GM12891 (cell line): ENCODE measurements at places on chromosomes 6 and 20.

DNA sequence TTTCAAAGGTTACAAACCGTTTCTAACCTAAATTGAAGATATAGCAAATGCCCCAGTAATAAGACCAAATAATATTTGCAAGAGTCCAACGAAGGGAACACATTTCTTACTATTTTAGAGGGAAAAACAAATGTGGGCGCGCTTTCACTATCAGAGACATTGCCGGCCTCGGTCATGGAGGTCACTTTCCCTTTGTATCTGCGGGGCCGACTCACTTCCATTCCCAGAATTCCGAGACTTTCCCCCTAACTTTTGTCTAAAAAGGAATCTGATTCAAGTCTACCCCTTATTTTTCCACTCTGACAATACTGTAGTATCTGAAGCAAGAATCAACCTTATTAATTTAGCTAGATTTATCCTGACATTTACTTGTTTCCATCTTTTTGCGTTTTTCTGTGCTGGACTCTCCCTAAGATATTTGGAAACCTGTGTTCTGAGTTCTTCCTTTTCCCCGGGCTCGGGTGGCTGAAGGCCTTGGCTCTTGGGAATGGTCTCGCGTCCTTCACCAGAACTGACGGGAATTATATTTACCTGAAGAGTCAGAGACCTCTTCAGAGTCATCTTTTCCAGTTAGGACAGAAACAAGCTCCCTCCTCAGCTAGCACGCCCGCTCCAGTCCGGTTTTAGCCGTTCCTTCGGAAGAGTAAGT is 71.8 kb upstream of the ZNF184 start:
- no peak for DNase-seq

- DNase-seq: no peak
Observed at GRCh38 chr20:4256874-4257273, 241.5 kb upstream of the RNF24 start.

- no peak for DNase-seq
Observed at GRCh38 chr6:137487181-137487868, 6.9 kb downstream of the OLIG3 start.

DNA sequence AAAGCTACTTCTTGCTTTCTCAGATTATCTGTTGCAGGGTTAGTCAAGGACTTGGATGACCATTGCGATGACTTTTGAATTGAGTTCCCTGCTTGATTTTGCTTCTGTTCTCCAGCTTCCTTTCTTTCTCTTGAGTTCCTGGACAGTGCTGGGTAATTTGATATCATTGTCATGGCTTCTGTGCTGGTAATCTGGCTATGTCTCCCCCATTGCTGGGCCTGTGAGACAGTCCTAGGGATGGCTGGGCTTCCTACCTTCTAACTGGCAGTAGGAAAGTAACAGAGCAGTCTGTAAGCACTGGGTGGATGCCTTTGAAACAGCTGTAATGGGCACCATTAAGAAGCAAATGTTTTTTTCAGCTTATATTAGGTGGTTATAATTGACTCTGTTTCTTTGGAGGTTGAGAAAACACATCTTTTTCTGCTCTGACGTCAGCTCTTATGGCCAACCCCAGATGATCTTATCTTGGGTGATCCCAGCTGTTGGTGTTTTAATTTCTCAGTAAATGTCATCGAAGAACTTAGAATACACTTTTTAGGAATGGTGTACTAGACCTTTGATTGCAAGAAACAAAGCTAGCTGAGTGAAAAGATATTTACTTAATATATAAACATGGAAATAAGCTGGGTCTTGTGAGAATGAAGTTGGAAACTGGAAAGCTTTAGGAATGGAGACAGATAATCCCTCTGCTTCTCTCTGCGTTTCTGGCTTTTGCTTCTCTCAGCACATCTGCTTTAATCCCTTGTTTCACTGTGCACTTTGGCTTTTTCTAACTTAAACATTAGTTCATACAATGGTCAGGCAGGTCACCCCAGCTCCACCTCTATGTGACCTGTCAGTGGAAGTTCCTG is 195.0 kb upstream of the MAN1A1 start:
- no peak for DNase-seq

DNA sequence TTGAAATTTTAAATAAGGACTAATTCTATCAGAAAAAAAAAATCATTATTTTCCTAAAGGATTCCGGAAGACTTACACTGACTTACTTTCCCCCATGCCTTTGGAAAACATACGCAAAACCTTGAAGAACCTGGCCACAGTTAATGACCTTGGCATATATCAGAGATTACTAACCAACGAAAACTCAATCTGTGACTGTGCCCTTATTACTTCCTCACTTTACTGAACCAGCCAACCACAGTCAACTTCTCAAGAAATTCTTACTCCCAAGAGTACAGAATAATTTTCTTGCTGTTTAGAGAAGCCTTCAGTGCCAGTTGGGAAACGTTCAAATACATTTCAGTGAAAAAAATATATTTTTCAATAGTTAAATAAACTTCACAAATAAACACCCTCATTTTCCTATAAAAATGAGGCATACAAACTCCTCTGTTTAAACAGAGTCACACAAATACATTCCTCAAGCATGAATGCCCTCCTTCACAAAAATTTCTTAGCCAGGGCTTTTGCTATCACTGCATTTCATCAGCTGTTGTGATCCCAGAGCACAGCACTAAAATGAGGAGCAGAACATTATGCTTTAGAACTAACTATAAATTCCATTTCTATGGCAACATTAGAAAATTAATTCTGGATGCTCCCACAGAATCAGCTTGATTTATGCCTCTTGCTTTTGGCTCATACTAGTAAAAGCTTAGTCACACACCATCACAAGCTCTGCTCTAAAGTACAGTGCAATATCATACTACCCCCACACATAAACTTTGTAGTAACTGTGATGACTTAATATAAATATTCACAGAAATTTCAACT is 117.6 kb downstream of the DST start:
- no peak for DNase-seq
